CD4-positive, alpha-beta T cell treated with Interleukin-6 at 100 ng/mL for 8 hours (primary cell): ENCODE measurements at places on chromosomes 5 and 9.

GRCh38 chr9:120755044-120755443, 38.2 kb downstream of the FBXW2 start:
- DNase-seq = no peak

- no peak for DNase-seq
Observed at GRCh38 chr9:90099262-90099963, 494.6 kb downstream of the GADD45G start.

DNA sequence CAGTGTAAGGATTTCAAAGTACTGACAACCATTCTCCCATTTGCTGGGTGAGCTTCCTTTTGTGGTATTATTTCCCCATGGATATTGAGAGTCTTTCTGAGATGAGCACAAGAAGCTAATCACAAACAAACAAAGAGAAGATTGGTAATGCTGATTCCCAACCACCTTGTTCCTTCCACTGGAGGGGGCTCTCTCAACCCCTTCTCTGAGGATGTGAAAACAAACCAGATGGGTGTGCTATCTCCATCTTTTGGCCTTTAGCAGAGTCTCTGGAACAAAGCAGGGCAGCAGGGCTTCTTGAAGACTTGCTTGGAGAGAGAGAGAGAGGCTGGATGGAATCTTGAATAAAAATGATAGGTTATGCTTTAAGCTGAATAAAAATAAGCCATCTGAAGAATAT, 576.7 kb upstream of the ZNF462 start:
- DNase-seq = no peak

- no peak for DNase-seq
Observed at GRCh38 chr9:127360250-127360649, 36.7 kb upstream of the SLC2A8 start.

GRCh38 chr9:87461256-87461655, 36.4 kb upstream of the DAPK1 start:
- DNase-seq = no peak

- DNase-seq = no peak
Observed at GRCh38 chr5:146006470-146007190, 70.3 kb downstream of the SH3RF2 start.

GRCh38 chr9:32486839-32487562, 39.0 kb downstream of the RIGI start:
- no peak for DNase-seq
